ENCODE measurements at places on chromosomes 16 and 17. TPM values are rescaled to one million over a fixed set of nuclear protein-coding genes. Genes with fewer than 3 reads are reported as not detected.

NPIPB13 gene
- total RNA-seq = 1.8 TPM

OR3A2 gene
- total RNA-seq = not detected

RAB26 gene
- 3.0 TPM for total RNA-seq

RANBP10 gene
- total RNA-seq = 7.1 TPM

ITGA3 gene
- total RNA-seq = 114 TPM

NLK gene
- total RNA-seq = 16.7 TPM

CDRT15L2 gene
- total RNA-seq = not detected

Measured in smooth muscle cell of the umbilical artery (primary cell).